ENCODE measurements at places on chromosomes 3 and 15.
A peak's percentile ranks its signal among the peaks of the same experiment; 100 is the strongest.

GRCh38 chr15:94383041-94383440 lies 151.7 kb downstream of the MCTP2 start:
- DNase-seq = no peak

DNA sequence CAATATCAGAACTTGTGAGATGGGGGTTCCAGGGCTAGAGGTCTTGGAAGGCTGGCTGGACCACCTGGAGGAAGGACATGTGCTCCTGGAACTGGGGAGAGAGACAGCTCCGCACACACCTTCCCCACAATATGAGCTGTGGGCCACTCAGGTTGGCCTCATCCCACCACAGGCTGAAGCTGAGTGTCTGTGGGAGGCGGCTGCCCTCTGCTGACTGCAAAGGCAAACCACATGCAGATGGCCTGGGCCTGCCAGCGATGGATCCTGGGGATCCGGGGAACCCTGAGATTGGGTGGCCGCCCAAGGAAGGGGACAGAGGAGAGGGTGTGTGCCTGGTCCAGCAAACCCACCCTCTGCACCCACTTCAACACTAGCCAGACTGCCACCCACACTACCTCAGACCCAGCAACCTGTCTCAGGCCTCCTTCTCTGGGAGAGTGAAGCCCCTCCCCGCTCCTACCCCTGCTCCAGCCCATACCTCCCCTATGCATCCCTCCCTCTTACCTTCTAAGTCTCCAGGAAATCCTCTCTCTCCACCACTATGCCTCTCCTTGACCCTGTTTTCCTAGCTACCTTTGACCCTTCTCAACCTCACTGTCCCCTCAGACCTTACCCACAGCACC lies 44.8 kb downstream of the CYP11A1 start:
- peak; percentile 85 for DNase-seq

DNA sequence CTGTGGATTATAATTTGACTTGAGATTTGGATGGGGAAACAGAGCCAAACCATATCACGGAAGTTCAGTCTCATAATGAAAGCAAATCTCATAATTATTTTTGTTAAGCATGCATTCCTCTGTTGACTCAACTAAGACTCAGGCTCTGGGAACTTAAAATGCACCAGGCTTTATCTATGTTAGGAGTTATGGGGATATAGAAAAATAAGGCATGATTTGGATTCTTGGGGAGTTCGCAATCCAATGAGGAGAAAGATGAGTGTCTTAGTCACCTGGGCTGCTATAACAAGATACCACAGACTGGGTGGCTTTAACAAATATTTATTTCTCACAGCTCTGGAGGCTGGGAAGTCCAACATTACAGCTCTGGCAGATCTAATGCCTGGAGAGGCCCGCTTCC lies 89.4 kb upstream of the TJP1 start:
- DNase-seq = no peak

- DNase-seq = no peak
These were observed 354.1 kb upstream of the SOX14 start for GRCh38 chr3:137410028-137410427.

- DNase-seq = no peak
These were observed 46.4 kb downstream of the ST3GAL6 start for GRCh38 chr3:98809557-98809956.

GRCh38 chr3:113094337-113095221 lies 103.8 kb downstream of the GTPBP8 start:
- peak; percentile 35 for DNase-seq

GRCh38 chr15:83061680-83062079 lies 5.4 kb downstream of the BTBD1 start:
- DNase-seq = no peak

GRCh38 chr3:52600258-52600657 lies 63.9 kb downstream of the UQCC5 start:
- DNase-seq = no peak

DNA sequence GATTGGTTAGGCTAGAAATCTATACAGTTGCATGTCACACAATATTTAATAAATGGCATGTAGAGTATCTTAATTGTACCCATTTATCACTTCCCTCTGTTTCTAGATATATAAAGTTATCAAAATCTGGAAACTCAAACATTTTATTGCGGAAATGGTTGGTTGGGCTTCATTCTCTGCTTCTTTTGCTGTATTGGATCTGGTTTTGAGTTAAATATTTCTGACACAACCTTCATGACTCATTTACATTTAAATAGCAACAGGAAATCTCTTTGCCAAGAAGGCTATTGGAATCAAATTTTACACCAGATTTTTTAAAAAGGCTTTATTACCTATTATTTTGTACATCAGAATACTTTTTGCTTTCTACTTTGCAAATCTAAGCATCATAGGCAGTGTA lies 153.8 kb downstream of the EBLN2 start:
- DNase-seq = no peak
